ENCODE measurements at places on chromosomes 13 and 19.
A peak's percentile ranks its signal among the peaks of the same experiment; 100 is the strongest.

DNA sequence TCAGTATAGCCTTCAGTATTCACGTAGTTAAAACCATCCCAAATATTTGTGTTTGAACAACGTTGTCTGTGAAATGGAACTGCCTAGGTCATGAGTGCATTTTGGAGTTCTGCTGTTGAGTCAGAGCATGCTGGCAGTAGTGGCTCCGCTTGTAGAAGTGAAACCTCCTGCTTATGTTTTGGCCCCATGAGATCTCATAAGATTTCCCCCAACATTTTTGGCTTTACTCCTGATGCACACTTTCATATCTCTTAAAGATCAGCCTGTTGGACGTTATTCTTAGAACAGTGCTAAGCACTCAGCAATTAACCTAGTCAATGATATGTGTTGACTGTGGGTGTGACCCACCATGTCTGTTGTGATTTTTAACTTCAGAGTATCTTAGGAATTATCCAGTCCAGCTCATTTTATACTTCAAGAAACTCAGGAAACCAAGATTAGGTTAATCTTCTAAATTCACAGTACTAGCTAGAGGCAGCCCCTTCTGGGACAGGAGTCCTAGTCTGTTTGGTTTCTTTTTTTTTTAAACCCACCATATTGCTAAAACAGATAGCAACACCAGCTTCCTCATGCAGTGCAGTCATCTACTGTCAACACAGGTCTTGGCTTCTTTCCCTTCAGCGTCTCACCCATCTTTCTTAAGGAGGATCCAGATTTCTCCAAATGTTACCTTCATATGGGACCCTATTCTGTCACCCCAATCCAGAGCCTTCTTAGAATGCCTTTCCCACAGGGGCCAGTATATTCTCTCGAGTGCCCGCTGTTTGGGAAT lies 26.2 kb downstream of the RAP2A start:
- DNase-seq, result no peak

DNA sequence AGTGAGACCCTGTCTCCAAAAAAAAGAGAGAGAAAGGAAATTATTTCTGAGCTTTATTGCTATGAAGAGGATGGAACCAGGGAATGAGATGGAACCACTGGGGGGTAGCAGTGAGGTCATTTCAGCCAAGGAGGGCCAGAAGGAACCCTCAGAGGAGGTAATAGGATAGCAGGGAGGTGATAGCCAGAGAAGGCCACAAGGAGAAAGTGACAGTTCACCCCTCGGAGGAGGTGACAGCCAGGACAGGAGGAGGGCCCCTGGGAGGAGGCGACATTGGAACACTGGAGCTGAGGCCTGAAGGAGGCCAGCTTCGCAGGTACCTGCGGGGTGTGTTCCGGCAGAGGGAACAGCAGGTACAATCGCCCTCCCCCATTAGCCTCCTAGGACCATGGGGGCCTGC lies 675 bp upstream of the PGPEP1 start:
- DNase-seq, result no peak

DNA sequence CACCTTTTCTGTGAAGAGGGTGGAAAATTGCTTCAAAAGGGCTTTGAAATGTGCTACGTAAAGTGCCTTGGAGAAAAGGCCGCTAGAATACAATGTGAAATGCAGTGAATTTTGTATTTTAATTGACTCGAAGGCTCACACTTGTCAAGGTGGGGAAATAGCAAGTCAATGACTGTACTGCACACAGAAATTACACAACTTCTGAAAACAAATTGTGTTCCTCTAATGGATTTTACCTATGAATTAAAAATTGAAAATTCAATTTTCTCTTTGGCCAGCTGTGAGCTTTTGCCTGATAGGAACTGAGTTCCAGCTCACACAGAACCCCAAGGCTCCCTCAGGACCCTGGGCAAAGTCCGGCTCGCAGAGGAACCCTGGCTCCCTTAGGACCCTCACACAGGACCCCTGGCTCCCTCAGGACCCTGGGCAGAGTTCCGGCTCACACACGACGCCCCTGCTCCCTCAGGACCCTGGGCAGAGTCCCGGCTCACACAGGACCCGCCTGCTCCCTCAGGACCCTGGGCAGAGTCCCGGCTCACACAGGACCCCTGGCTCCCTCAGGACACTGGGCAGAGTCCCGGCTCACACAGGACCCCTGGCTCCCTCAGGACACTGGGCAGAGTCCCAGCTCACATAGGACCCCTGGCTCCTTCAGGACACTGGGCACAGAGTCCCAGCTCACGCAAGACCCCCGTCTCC lies 324.9 kb downstream of the UQCRFS1 start:
- DNase-seq, result no peak

DNA sequence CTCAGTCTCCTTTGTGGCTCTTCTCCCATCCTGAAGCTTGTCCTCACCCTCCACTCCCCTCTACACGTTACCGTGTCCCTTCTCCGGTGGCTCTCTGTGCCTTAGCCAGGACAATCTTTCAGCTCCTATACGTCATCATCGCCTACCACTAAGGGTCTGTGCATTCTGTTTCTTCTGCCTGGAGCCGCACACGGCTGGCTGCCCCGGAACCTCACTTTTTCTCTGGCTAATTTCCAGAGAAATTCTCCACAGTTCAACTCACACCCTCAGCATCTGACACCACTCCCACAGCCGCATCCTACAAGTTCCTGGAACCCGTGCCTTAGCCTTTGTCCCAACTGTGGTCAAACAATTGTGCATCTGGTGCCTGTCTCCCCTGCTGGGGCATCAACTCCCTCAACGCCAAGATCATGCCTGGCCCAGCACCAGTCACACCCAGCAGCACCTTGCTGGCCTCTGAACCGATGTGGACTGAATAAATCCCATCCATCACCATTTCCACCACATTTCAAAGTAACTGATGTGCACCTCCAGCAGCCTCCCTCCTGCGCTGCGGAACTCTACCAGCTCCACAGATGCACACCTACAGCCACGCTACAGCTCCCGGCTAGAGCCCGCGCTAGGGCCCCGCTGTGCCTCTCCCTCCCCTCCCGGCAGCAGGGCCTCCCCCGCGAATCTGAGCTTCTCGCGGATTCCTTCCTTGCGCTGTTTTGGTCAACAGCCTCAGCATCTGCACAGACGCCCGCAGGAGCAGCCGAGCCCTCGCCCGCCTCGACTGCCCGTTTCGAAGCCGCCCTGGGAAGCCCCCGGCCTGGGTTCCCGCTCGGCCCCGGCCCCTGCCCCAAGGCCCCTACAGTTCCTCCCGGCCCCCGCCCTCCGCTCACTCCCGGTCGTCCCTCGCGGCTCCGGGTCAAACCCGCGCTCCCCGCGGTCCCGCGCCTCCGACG lies 689 bp downstream of the DCUN1D2 start:
- peak; percentile 59 for DNase-seq

DNA sequence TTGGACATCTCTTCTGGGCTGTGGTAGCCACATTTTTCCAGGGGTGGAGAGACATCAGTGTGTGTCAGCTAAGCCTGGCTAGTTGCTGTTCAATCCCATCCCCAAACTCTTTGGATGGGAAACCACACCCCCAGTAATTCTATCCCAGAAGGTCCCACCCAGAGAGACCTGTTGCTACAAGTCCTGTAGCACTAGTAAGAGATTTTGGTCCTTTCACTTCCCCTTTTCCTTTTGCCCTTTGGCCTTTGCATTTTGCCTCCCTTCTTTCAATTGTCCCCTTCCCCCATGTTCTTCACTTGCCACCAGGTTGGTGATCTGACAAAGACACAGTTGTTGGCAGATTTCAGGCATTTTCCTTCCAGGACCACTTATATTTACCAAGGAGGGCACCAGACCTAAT lies 3.8 kb downstream of the CBY2 start:
- no peak for DNase-seq

GRCh38 chr13:32426990-32427851 lies 709 bp downstream of the N4BP2L1 start:
- peak; percentile 70 for DNase-seq

- no peak for DNase-seq
Observed at GRCh38 chr19:57269515-57270250, 10.6 kb upstream of the ZNF460 start.

GRCh38 chr13:88707646-88708045 lies 1036.5 kb downstream of the SLITRK5 start:
- DNase-seq, result no peak

DNA sequence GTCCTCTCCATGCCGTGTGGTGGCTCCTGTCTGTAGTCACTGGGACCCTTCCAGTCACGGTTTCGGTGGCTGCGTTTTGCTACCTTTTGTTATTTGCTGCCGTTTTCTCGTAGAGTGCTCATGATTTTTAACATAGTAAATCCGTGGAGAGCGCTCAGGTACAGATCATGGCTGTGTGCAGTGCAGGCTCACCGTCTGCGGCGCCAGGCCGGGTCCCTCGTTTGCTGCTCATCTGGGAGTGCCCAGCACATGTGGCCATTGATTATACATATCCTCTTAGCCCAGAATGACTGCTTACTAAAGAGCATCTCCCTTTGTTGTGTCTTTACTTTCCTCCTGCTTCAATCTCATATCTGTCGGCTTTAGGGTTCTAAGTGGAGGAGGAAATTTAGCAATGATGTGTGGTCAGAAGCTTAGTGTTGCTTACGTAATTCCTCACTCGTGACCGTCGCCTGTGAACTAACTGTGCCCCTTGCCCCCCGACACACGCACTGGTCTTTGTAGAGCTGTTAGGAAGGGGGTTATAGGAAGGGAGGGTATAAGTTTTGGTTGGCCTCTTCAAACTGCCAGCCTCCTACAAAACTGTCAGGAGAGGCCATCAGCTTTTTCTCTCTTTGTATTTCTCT lies 31.8 kb downstream of the TFDP1 start:
- no peak for DNase-seq

DNA sequence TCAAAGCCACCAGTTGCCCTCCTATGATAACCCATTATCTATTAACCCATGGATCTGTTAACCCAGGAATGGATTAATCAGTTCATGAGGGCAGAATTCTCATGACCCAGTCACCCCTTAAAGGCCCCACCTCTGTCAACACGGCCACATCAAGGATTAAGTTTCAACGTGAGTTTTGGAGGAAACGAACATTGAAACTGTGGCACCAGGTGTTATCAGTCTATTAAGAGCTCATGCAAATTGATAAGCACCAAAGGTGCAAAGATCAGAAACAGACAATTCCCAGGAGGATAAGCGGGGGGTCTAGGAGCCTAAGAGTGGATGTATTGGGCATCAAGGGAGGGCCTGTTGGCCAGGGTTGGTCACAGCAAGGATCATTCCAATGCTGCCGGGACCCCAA lies 19.9 kb upstream of the ELAVL1 start:
- no peak for DNase-seq

- DNase-seq, result no peak
Observed at GRCh38 chr13:24265453-24265852, 43.9 kb upstream of the C1QTNF9 start.

- no peak for DNase-seq
Observed at GRCh38 chr13:46639033-46639981, 86.3 kb downstream of the LRCH1 start.

DNA sequence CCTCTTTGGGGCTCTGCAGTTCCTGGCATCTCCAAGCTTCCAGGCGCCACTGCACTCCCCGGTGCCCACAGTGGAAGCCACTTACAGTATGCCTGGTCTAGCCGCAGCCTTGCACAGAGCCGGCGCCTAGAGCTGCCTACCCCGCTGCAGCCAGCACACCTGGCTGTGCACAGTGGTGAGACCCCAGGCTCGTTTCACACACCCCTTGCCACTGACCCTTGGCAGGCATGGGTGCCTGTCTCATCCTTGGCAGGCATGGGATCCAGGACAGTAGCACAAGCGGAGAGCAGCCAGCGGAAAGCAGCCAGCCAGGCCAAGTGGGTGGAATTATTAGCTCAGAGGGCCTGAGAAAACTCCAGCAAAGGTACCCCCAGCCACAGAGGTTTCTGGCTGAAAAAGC lies 86.0 kb downstream of the SERP2 start:
- DNase-seq, result no peak

DNA sequence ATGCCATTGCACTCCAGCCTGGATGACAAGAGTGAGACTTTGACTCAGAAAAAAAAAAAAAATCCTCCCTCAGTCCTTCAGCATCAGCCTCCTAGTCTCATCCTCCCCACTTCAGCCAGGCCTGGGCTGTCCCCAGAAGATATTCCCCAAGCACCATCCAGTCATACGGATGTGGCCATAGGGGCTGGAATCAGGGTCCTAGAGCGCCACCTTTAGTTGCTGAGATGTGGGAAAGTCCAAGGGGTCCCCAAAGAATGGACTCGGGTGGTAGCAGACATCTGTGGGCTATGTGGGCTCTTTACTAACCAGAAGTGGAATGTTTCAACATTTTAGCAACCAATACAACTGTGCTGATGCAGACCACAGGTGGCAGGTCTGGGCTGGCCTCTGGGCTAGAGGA lies 3.1 kb upstream of the TYROBP start:
- DNase-seq, result no peak

DNA sequence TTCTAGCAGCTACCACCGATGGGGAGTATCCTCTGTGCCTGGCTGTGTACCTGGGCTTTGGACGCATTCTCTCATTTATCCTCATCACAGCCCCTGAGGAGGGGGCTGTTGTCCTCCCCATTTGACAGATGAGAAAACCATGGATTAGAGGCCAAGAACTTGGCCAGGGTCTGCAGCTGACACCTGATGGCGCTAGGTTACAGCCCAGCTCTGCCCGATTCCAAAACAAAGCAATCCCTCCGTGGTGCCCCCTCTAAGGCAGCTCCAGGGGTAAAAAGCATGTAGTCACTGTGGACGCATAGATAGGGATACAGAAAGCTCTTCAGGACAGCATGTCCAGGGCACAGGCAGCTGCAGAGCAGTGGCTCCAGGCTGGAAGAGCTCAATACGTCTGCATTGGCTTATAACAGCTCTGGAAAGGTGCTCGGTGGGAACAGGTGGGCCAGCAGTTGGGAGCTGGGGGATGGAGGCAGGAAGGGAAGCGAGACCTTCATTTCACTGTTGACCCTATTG lies 35.4 kb upstream of the UQCRFS1 start:
- no peak for DNase-seq

DNA sequence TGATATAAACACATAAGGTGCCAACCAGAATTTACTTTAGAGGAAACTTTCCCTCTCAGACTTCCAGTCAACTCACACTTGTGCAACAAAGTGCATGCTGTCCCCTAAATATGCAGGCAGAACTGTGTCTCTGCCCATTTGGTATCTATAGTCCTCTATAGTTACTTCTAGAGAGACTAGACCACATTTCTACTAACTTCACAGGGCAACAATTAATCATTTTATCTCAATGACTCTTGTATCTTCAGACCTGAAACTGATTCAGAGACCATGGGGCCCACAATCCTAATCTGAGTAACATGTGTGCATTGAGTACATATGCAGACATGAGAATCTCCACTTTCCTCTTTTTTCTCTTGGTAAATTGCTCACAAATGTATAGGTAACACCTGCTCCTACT lies 158.1 kb downstream of the ZNF486 start:
- DNase-seq, result no peak
